ENCODE measurements at places on chromosomes 13 and 19.
A peak's percentile ranks its signal among the peaks of the same experiment; 100 is the strongest.

- DNase-seq, result peak; percentile 2
Measured at GRCh38 chr13:27919659-27919933, 204 bp upstream of the PDX1 start.

DNA sequence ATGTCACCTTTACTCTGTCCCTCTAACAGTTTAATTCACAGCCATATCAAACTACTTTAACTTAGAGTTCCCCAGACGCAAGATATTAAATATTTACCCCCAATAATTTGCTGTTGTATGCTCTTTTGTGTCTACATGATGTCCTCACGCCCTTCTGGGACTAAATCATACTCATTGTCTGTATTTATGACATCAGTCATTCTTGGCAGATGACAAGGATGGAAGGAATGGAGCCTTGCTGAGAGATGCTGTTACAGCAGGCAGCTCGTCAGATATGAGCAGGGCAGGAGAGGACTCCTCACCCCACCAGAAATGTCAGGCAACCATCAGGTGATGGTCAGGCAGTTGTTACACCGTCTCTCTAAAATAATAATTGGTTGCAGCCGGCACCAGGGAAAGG lies 41.8 kb downstream of the CARD8 start:
- DNase-seq, result peak; percentile 43

DNA sequence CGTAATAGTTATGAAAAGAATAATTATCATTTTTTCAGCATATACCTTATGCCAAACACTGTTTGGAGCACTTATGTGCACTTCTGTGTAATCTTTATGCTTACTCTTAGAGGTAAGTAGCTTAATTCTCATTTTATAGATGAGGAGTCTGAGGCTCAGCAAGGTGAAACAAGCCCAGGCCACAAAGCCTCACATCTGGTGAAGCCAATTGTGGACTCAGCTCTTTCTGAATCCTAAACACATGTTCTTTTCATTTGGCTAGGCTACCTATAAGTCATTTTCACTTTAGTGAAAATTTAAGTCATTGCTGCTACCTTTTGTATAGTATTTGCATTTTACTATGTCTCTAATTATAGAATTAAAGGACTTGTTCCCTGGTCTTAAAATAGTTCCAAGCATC lies 84.0 kb downstream of the CYSLTR2 start:
- no peak for DNase-seq

GRCh38 chr13:46682015-46682414 lies 114.9 kb downstream of the ESD start:
- DNase-seq, result no peak

DNA sequence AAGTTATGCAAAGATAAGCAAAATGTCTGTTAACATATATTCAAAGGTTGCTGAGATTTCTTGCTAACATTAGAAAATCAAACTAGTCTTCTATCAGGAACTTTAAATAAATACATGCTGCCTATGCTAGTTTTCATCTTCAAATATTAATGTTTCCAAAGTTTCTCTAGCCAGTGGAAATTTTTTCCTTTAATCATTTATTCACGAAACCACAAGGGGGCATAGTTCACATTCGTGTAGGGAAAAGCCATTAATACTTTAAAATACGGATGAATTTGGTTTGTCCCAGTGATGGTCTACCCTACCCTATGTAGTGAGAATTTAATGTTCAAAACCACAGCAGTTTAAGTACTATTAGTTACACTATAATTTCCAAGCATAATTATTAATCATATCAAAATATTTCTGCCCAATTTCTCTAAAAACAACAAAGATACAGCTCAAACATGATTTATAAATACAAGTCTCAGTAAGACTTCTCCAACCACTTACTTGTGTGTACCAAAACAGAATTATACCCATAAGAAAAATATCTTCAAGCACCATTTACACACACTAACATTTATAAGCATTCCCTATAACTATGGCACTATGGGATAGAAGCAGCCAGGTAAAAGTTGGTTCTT lies 16.2 kb downstream of the NUFIP1 start:
- DNase-seq, result peak; percentile 40

GRCh38 chr19:51034704-51035103 lies at the start of gene KLK12:
Gene KLK12 (minus strand): TSS chr19:51035002. CDS start chr19:51034621, 381 bp downstream.
- no peak for DNase-seq

- DNase-seq, result no peak
Measured at GRCh38 chr13:102328909-102329308, 72.9 kb downstream of the FGF14 start.

DNA sequence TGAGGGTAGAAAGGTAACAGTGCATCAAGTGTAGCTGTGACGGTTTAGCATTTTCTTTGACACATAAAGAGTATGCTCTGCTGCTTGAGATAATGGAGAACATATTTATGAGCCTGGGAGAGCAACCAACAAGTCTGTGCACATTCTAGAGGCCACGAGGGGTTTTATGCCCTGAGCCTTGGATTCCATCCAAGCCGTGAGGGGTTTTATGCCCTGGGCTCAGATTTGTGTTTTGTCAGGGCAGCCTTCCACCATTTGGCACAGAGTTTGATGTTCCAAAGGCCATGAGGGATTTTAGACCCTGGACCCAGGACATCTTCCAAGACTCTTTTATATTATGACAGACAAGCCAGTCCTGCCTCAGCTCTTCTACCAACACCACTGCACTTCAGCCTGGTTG lies 106.4 kb downstream of the ZNF486 start:
- DNase-seq, result no peak

- no peak for DNase-seq
Measured at GRCh38 chr13:42929886-42930535, 62.0 kb downstream of the EPSTI1 start.

DNA sequence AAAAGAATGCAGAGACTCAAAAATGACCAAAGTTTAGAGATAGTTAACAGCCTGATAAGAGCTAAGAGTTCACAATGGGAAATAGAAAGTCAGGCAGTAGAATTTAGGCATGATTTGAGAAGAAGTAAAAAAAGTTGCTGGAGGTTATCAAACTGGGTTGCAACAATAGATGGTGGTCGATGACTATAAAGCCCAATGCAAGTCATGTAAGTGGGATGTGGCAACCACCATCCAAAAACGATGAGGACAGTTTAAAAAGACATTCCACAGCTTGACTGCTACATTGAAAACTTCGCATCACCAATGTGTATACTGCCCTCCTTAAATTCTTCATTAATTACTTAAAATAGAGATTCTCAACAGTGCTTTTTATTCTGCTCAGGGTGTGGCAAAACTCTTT lies 19.7 kb downstream of the ELF1 start:
- no peak for DNase-seq
